ENCODE measurements at places on chromosomes 7 and 10. TPM values are rescaled to one million over a fixed set of nuclear protein-coding genes. Genes with fewer than 3 reads are reported as not detected.

Gene PLAC9
- total RNA-seq = 113 TPM

Gene SPAM1
- total RNA-seq = not detected

Gene CDK14
- 53.6 TPM for total RNA-seq

DNA sequence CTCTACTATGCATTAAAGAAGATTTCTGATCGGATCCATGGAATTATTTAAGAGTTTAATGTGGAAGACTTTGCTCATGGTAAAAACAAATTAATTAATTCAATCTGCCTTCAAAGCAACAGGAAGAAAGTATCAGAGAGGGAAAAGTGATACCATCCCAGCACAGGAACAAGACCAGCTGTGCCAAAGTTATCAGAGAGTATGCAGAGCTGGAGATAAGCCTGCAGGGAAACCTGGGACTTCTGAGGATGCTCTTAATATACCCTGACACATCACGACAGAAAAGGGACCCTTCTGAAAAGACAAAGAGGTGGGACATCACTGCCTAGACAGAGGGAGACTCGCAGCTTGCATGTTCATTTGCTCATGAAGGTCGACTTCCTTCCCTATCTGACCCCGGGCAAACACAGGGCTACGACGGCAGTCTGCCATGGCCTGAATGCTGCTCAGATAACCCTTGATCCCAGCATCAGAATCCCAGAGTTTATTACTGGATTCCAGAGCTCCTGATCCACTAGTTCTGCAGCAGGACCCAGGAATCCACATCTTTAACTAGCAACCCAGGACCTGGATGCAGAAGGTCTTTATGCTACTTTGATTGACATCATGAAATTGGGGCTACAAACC is 29.5 kb downstream of the FAM171A1 start:
- H3K36me3 ChIP-seq = no peaks in the 10 kb centered on the region
- no peak for DNase-seq
- no peak overlapping the region for H3K4me3 ChIP-seq
- no peaks in the 10 kb centered on the region for H3K4me1 ChIP-seq
- H3K27me3 ChIP-seq = no peaks in the 10 kb centered on the region

DNA sequence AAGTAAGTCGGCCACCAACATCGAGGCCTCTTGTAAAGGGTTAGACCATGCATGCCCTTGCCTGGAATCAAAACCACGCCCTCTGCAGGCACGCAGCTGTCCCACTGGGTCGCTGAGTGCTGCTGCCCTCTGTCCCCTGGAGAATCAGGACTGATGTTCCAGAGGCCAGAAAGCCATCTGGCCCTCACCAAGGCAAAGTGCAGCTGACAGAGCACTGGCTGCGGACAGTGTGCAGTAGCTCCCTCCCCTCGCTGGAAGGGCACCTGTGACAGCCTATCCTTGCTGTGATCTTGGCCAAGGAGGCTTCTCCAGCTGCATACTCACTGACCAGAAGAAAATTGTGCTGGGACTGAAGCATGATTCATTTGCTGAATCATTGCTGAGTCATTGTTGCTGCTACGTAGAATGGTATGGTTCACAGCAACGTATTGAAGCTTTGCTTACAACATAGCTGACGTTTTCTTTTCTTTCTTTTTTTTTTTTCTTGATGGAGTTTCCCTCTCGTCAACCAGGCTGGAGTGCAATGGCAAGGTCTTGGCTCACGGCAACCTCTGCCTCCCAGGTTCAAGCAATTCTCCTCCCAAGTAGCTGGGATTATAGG is 30.4 kb downstream of the DDC start:
- no peaks in the 10 kb centered on the region for H3K4me1 ChIP-seq
- no peaks in the 10 kb centered on the region for H3K27me3 ChIP-seq
- DNase-seq = no peak
- H3K4me3 ChIP-seq = no peak overlapping the region
- H3K36me3 ChIP-seq = no peaks in the 10 kb centered on the region

DNA sequence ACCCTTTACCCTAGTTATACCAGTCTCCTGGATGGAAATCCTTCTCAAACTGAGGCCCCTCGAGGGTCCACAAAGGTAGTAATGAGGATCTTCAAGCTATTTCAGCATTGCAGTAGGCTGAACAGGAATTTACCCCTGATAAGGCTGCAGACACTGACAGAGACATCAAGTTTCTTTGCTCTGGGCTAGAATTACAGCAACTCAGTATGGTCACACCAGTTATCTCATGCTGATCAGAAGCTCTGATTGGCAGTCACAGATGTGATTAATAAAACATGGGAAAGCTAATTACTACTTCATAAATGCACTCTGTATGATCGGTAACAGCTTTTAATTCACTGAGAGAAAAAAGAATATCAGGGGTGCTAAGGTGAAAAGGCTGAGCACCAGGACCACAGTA is 30.6 kb downstream of the FAM204A start:
- no peaks in the 10 kb centered on the region for H3K36me3 ChIP-seq
- DNase-seq = no peak
- H3K27me3 ChIP-seq = no peaks in the 10 kb centered on the region

DNA sequence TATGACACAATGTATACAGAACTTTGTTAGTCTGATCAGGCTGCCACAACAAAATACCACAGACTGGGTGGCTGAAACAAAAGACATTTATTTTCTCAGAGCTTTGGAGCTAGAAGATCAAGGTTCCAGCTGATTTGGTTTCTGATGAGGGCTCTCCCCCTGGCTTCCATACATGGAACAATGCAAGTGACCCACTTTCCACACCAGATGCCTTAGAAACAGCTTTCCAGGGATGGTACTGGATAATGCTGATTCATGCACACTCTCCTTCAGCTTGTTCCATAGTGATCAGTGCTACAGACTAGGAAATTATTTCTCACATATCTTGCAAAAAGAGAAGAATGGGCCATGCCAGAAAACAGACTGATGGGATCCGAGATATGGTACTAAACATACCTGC is 1274.9 kb upstream of the SORCS1 start:
- H3K4me1 ChIP-seq = no peaks in the 10 kb centered on the region
- no peak for DNase-seq
- no peaks in the 10 kb centered on the region for H3K36me3 ChIP-seq
- H3K27me3 ChIP-seq = no peaks in the 10 kb centered on the region
- H3K27ac ChIP-seq = no peak overlapping the region
- H3K4me3 ChIP-seq = no peak overlapping the region

GRCh38 chr10:8817299-8817698 is 762.8 kb downstream of the GATA3 start:
- no peak overlapping the region for H3K4me3 ChIP-seq
- no peaks in the 10 kb centered on the region for H3K4me1 ChIP-seq
- no peaks in the 10 kb centered on the region for H3K36me3 ChIP-seq
- H3K27ac ChIP-seq = no peak overlapping the region
- DNase-seq = no peak

DNA sequence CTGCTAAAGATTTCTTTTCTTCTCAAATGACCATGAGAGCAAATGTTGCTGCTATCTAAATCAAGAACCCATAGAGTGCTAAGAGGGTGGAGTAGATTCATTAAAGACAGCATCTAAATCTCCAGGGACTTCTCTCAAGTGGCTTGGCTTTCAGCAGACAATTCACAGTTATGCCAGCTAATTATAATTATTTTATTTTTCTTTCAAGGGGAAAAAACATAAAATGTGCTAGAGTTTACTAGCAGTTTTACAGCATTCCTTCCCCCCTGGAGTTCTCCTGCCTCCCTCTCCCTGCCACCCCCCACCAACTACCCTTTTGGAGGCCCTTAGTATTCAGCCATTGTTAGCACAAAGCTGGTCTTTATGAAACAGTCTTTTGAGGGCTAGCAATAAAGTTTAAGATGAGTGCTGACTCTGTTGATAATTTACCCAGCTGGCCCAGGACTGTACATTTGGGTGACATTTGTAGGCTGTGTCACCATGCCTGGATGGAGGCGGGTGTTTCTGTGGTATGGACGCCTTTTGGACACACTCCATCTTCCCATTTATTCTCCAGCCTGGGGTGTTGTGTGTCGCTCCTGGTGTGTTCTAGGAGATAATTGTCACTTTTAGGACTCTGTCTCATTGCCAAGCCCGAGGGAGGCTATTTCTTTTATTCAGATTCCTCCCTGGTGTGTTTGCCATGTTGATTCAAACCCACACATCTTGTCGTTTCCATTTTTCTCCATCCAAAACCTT is 160.2 kb downstream of the CREB5 start:
- H3K4me3 ChIP-seq = no peak overlapping the region
- peaks cover 3% of the 10 kb centered on the region for H3K4me1 ChIP-seq
- no peaks in the 10 kb centered on the region for H3K36me3 ChIP-seq
- no peak for DNase-seq

DNA sequence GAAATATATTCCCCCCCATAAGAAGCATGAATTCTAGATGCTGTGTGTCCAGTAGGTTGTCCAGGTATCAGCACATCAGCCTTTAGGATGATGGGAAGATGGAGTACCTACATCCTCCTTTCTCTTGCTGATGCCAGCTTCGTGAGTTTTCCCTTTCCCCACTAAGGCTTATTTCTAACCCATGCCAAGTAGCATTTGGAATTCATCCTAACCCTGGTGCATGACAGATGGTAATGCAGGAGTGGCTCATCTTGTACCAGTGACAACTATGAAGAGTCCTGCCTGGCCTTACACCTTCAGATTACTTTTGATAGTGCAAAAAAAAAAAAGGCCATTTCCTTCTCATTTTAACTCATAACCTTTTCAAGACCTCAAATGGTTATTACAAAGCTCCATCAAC is 58.7 kb downstream of the ARHGAP21 start:
- no peak overlapping the region for H3K4me3 ChIP-seq
- no peak overlapping the region for H3K27ac ChIP-seq
- peaks cover 5% of the 10 kb centered on the region for H3K4me1 ChIP-seq
- peaks cover 5% of the 10 kb centered on the region for H3K36me3 ChIP-seq
